ENCODE measurements at places on chromosomes 4 and X.

DNA sequence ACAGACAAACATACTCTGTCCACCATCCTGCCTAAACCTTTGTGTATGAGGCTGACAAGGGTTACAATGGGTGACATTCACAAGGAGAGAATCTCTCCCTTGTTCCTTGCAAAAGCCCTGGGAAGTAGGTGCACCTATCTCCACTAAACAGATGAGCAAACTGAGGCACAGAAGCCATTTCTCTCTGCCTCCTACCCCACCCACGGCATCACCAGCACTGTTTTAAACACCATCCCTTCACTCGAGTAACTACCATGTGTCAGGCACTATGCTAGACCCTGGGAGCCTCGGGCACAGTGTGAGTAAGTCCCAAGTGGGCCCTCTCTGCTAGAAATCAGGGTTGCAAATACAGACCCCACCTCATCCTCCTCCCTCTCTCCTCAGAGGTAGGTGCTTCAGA lies 899 bp downstream of the LYAR start:
- DNase-seq: no peak

- peak; percentile 80 for DNase-seq
Measured at GRCh38 chrX:24464836-24465531, at the start of gene PDK3. Gene PDK3 (plus strand): TSS chrX:24465286. CDS start chrX:24465456, 170 bp downstream.

GRCh38 chrX:123155327-123155726 lies 28.8 kb upstream of the GRIA3 start:
- DNase-seq: no peak

- no peak for DNase-seq
Measured at GRCh38 chrX:80747832-80748231, 61.8 kb downstream of the BRWD3 start.

DNA sequence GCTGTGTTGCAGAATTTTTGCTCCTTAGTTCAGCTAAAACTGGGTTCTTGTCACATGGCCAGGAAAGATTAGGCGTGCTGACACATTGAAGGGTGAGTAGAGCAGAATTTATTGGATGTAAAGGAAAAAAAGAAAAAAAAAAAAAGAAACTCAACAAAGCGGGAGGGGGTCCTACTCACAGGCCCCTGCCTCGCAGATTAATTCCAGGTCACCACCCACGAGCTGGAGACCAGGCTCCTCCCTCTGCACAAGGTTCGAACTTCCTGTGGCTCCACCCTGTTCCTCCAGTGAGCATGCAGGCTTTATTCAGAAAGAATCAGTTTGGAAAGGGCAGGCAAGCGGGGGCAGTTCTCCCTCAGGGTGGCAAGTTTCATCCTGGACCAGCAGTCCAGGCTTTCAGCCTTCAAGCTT lies 17.1 kb downstream of the MGST2 start:
- no peak for DNase-seq

GRCh38 chrX:106168107-106168506 lies at the start of gene PWWP3B:
Gene PWWP3B (plus strand): TSS chrX:106168305. CDS start chrX:106205433, 37,128 bp downstream.
- DNase-seq: no peak
